HCT116 (cell line): ENCODE measurements at places on chromosomes 12 and 14. TPM values are rescaled to one million over a fixed set of nuclear protein-coding genes. Genes with fewer than 3 reads are reported as not detected.

Gene GZMH
- total RNA-seq: not detected

Gene COQ6
- total RNA-seq: 21.6 TPM

Gene LBHD2
- total RNA-seq: not detected

GRCh38 chr14:35333797-35334743, 41.9 kb downstream of the PSMA6 start:
- DNase-seq: no peak

DNA sequence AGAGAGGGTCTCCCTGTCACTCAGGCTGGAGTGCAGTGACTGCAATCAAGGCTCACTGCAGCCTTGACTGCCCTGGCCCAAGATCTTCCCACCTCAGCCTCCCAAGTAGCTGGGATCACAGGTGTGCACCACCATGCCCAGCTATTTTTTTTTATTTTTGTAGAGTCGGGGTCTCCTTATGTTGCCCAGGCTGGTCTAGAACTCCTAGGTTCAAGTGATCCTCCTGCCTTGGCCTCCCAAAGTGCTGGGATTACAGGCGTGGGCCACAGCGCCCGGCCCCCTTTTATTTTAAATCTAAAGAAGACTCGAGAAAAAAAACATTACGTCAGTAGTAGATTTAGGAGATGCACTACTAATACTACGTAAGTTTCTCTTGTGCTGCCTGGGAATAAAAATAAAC, 14.3 kb downstream of the FOS start:
- no peak for DNase-seq

GRCh38 chr14:24843494-24843893, 206.5 kb downstream of the STXBP6 start:
- no peak for DNase-seq

DNA sequence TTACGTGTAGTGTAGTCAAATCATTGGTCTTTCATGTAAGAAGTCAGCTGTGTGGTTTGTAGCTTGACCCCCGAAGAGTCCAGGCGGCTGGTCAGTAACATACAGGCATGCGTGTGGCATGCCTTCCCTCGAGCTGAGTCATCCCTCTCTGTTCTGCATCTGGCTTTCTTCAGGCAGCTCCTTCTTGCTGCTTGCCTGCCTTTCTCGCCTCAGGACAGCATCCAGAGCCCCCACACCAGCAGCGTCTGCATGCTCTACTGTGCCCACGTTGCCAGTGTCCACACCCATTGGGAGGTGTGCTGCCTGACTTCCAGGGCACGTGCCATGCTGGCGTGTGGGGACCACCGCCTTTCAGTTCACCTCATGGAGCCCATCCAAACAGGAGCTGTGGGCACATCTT, 96.8 kb downstream of the EP400 start:
- no peak for DNase-seq

- no peak for DNase-seq
Measured at GRCh38 chr14:68362846-68363245, 430.0 kb downstream of the ZFP36L1 start.
